Activated T-helper 17 cell treated with anti-CD3 and anti-CD28 coated beads, Interleukin-2, amount 50 U/mL, for 72 hours (primary cell): ENCODE measurements at places on chromosomes 1 and 21.

GRCh38 chr1:5747426-5748285 lies 244.6 kb downstream of the NPHP4 start:
- no peak for ATAC-seq

- ATAC-seq = no peak
Observed at GRCh38 chr1:31976401-31976800, 37.3 kb upstream of the KHDRBS1 start.

GRCh38 chr1:240314845-240315801 lies 223.4 kb downstream of the FMN2 start:
- ATAC-seq = no peak

DNA sequence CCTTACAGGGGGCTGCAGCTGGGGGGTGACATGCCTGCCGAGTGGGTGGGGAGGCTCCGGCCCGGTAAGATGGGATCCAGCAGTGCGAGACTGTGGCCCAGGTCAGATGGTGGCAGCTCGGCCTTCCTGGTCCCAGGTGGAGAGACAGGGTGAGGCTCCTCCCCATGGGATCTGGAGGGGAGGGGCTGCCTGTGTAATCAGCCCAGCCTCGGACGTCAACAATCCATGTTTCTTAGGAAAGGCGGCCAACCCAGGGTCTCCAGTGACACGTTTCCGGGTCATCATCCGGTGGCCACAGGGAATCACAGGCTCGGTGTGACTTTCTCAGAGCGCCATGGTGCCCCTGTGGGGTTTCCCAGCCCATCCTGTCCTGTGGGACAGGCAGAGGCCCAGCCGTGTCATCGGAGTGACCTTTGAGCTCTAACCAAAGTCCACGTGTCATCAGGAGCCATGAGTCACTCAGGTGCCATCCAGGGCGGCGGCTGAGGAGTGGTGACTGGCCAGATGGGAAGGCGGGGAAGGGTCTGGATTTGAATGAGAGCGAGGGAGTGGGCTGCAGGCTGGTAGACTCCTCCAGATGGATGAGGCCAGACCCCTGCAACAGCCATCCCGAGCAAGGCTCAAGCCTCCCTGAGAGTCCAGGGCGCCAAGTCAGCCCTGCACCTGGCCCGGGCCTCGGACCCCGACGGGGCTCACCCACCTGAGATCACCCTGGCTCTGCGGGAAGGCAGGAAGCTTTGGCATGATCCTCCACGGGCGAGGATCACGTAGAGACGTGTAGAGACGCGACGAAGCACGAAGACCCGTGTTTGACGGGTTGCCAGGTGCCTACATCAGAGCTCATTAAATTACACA lies 6.6 kb upstream of the HES4 start:
- no peak for ATAC-seq

GRCh38 chr1:229582011-229582694 lies 23.6 kb upstream of the ABCB10 start:
- ATAC-seq = no peak

GRCh38 chr1:32554288-32554687 lies 15.1 kb downstream of the ZBTB8A start:
- ATAC-seq = no peak

DNA sequence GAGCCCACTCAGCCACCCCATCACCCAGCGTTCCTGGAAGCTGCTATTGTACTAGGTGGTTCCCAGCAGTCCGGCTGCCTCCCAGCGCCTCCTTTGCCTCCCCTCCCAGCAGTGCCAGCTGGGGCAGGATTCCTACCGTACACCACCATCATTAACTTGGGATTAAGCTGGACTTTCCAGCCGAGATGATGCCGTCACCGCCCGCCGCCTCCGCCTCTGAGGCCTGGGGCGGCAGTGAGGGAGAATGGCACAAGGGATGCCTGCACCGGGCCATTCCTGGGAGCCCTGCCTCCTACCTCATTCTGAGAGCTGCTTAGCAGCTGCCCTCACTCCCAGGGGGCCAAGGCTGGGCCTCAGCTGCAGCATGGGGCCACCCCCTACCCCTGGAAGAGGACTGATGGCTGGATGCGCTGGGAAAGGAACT lies 13.2 kb downstream of the CNTN2 start:
- ATAC-seq = no peak

DNA sequence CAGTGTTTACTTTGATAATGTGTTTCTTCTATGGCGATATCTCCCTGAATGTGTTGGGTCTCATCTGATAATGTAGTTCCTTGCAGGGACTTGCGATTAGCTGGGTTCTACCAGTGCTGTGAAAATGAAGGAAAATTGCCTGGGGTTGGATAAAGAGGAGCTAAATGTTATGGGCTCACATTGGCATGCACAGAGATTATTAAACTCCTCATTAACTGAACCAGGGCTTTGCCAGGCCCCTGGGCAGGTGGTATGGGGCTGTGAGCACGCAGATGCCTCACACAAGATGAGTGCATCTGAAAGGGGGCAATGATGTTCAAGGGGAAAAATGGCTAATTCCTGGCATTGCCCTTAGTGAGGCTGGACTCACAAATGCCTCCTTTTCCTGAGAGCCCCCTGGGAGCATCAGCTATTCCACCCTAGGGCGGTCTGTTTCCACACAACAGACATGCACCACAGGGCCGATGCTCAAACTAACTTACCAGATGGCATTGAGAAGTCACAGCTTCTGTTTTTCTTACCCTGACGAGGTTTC lies 321.1 kb downstream of the SEC16B start:
- no peak for ATAC-seq

GRCh38 chr1:57138432-57139078 lies 172.7 kb upstream of the C8B start:
- no peak for ATAC-seq

GRCh38 chr1:110876748-110877341 lies 3.9 kb downstream of the CD53 start:
- ATAC-seq = no peak

- no peak for ATAC-seq
Observed at GRCh38 chr21:35511696-35512162, 462.6 kb upstream of the RUNX1 start.

DNA sequence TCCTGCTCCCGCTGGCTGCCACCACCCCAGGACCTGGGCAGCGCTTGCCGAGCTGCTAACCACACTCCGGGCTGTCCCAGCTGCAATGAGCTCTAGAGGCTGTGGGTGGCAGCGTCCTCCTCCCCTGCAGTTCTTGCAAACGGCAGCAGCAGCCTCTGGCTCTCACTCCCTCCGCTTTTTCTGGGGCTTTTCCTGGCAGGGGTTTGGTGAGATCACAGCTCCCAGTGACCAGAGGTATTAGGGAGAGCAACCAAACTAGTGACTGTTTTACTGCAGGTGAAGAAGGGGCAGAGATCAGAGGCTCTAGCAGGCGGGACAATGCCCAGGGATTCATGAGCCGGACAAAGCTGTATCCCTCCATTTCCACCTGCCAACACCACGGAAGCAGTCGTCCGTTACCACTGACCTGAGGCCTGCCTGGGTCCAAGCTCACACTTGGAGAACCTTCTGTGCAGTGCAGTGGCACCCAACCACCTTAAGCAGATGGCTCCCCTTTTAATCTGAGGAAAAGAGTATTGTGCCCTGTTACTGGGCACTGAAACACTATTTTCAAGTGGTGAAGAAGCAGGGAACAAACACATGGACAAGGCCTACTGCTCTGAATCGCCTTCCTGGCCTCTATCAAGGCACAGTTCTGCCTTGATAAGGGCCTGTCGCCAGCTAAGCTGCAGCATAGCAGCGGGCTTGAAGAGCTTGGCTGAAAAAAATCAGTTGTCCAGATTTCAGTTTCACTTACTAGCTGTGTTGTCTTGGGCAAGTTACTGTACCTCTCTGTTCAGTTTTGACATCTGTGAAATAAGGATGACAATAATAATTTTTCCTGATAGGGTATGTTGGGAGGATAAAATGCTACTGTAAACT lies at the start of gene F5:
Gene F5, minus strand, starts transcription at position 87 of the 861 bp plus-strand sequence. CDS start 95 bp downstream, outside the sequence.
- peak; percentile 82 for ATAC-seq

DNA sequence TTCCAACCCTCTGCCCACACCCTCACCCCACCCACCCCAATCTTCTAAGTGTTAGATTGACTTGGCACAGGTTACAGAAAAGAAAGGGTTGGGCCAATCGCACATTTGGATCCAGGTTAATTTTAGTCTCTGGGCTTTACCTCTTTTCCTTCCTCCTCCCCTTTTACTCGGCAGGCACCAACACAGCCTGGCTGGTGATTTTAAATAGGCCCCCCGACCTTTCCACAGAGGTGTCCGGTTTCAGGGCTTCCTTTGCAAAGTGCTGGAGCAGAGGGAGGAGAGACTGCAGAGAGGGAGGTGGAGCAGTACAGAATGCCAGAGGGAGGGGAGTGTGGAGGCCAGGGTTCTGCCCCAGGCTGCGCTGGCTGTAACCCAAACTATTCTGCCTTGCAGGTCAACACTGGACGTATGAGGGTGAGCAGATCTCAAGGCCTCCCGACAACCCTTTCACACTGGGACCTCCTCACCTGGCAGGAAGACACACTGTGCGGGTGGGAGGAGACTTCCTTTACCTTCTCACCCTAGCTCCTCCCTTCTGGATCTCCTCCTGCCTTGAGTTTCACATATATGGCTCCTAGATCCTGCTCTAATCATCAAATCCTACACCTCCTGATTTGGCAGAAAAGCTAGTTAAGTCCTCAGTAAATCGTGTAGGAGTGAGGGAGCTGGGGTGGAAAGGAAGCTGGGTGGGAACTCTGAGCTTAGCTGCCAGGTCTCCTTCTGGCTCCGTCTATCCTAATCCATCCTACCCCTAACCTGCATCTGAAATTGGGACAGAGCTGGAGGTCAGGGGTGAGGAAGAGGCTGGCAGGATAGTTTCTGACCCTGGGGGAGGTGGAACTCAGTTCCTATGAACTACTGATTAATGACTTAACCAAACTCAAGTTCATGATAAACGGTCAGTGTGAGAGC lies 2.4 kb downstream of the CA14 start:
- ATAC-seq = no peak

DNA sequence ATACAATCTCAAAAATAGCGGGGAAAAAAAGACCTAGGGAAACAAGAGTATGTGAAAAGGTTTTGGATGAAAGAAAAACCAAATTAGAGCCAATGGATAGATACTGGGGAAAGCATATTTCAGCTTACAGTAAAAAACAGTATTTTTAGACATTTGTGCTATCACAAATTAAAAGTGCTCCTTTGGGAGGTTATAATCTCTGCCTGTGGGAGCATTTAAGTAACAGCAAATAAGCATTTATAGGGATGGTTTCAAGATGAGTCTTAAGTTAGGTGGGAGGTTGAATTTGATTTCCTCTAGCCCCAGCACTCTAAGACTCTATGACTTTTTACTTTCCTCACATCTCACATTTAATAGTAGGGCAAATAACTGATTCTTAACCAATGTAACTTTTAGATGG lies 79.6 kb upstream of the SLFNL1 start:
- ATAC-seq = no peak

DNA sequence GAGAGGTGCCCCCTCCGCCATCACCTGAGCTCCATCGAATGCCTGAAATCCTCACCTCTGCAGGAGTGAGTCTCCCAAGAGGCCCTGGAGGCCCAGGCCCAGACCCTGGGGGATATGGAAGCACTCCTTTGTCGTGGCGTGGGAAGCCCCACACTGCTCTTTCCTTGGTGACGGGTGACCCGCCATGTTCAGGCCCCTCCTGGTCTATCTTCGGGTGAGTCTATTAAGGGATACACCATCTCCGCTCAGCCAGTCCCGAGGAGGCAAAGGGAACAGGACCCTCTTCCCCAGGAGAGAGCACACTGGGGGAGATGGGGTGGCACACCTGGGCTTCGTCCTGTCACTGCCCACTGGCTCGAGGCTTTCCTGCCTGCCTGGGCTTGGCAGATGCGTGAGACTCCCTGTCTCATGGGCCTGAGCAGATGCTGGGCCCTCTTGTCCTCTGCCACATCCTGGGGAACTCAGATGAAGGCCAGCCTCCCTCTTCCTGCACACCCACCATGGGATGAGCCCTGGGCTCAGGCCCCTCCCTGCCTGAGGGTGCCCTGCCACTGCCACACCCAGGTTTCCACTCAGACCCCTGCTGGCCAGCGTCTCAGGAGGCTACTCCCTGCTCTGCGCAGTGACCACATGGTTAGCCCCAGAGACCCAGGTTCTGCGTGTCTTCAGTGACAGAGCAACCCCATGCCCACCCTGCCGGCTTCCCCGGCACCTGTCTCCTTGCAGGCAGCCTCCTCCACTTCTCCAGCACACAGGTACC lies 3.8 kb upstream of the NPHP4 start:
- no peak for ATAC-seq

GRCh38 chr1:117632269-117633067 lies 26.6 kb downstream of the TENT5C start:
- no peak for ATAC-seq

DNA sequence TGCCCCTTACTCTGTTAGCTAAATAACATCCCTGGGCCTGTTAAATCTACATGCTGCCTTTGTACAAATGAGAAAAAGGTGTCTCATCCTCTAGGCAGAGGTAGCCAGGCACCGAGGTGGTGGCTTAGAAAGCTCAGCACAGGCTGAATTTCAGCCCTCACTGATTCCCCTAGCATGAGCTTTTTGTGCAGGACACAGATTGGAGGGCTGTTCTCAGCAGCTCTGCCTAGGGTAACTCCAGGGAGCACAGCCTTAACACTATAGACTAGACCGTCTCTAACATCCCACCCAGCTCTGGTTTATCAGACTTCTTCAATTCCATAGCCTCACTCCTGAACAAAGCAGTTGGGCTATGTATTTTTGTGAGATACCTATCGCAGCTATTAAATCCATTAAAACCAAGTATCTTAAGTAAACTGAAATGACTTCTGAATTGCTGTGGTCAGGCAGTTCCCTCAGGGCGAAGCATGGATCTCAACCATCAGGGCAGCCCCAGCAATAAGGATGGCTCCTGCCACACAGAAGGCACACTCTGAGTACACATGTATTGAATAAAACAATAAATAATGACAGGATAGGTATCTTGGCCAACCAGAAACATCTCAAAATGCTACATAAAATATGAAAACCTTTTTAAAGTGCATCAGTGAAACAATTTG lies 14.8 kb downstream of the S100A6 start:
- no peak for ATAC-seq

DNA sequence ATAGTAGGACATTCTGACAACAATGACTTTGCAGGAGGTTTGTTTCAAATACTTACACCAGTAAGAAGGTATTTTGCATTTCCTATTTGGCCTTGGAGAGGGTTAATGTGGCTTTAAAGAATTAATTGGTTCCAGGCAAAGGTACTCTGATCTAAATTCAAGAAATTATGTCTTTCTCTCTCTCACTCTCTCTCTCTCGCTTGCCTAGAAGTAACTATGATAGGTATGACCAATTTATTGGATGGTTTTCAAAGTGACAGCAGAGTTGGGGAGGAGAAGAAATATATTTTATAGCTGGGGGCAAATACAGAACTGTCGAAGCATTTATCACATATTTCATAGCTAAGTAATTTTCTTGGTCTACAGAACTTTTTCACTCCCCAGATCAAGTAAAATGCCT lies 116.0 kb downstream of the ATP6V1G3 start:
- ATAC-seq = no peak

DNA sequence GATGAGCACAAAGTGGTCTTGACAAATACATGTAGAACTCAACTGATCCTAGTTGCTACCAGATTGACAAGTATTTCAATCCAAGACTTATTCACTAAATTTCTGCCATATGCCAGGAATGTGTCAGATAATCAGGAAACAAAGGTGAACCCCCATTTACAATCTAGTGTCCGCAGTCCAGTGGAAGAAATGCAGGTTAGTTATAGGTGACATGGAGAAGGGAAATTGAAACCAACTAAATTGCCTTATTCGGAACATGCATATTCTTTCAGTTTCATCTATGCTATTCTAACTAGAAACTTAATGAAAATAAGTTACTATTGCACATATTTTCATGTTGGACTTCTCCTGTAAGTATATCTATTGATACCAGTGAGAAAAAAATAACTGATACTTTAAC lies 209.4 kb downstream of the COL24A1 start:
- ATAC-seq = no peak

GRCh38 chr1:215418876-215419447 lies 148.1 kb upstream of the KCTD3 start:
- ATAC-seq = no peak

GRCh38 chr1:229204921-229205777 lies 65.8 kb upstream of the RAB4A start:
- ATAC-seq = no peak
